GF-D8 (cell line): ENCODE measurements at places on chromosomes 16 and 17.

GRCh38 chr16:47036201-47036600, 62.7 kb upstream of the DNAJA2 start:
- no peak for DNase-seq

- DNase-seq = no peak
These were observed 44.0 kb downstream of the HNF1B start for GRCh38 chr17:37700881-37701280.

- DNase-seq = no peak
These were observed 4.9 kb downstream of the MYO15B start for GRCh38 chr17:75592348-75593020.

GRCh38 chr16:17463335-17463734, 7.4 kb downstream of the XYLT1 start:
- no peak for DNase-seq

- no peak for DNase-seq
These were observed 12.2 kb downstream of the PRKCB start for GRCh38 chr16:23847948-23848347.

- peak; percentile 90 for DNase-seq
These were observed 68.1 kb downstream of the GSG1L start for GRCh38 chr16:27995378-27995777.

GRCh38 chr17:50564916-50565315, 4.4 kb downstream of the CACNA1G start:
- DNase-seq = no peak

GRCh38 chr17:67759355-67760171, 41.8 kb downstream of the NOL11 start:
- no peak for DNase-seq

GRCh38 chr17:2723997-2724783, 12.6 kb upstream of the CLUH start:
- no peak for DNase-seq
